ENCODE measurements at places on chromosomes 6 and 20.

DNA sequence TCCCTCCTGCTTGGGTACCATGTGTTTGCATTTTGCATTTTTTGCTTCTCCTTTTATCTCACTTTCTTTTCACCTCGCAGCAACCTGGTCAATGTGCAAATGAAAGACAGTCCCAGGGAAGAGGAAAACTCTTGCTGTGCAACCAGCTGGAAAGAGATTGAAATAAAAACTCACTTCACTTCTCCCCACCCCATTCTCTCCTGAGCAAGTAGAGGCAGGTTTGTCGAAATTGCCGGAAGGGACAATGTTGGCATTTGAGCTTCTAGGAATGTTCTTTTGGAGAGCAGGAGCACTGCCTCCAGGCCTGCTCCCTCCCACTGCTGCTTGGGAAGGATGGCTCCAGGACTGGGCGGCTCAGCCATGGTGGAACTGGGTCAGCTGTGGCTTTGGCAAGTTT lies 30.6 kb downstream of the KCNG1 start:
- no peak for DNase-seq

DNA sequence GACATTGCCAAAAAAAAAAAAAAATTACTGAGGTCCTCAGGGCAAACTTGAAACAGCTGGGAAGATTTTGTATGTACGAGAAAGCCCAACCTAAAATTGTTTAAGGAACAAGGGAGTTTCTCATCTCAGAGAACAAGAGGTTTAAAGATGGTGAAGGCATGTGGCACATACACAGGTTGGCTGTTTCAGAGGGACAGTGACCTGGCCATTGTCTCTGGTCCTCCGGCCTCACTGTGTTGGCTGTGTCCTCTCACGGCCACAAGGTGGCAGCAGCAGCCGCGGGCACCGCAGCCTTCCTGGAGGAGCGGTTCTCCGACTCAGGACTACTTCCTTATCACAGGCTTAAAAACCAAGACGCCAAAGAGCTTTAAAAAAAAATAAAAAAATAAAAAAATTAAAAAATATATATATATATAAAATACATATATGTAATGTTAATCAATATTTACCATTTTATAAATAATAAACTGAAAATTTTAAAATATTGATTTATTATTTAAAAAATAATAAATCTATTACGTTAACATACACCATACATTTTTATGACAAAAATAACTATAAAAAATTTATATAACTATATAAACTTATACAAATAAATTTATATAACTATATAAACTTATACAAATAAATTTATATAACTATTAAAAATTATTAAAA lies 52.8 kb downstream of the GTF2H5 start:
- DNase-seq: peak; percentile 91

DNA sequence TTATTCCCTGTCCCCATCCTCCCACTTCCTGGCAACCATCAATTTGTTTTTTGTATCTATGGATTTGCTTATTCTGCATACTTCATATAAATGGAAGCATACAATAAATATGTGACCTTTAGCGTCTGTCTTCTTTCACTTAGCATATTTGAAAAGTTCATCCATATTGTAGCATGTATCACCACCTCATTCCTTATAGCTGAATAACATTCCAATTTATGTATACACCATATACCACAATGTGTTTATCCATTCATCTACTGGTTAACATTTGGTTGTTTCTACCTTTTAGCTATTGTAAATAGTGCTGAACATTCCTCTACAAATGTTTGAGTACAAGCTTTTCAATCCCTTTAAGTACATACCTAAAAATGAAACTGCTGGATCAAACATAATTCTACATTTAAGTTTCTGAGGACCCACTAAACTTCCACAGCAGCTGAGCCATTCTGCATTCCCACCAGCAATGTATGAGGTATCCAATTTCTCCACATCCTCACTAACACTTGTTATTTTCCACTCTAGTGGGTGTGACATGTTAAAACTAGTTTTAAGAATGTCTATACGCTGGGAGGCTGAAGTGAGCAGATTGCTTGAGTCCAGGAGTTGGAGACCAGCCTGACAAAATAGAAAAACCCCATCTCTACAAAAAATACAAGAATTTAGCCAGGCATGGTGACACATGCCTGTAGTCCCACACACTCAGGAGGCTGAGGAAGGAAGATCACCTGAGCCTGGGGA lies 32.9 kb downstream of the NUDT3 start:
- DNase-seq: peak; percentile 62

DNA sequence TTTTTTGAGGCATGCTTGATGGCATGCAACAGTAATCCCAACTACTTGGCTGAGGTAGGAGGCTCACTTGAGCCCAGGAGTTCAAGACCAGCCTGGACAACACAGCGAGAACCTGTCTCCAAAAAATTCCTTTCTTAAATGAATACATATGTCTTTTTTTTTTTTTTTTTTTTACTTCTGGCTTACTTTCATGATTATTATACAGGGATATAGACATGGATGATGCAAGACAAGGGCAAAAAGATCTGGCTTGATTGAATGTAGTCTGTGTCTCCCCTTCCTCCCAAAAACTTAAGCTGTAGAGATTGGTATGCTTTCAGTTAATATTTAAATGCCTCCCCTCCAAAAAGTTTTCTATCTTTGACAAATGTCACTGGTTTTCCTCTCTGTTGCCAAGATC lies 7.6 kb downstream of the SNX3 start:
- DNase-seq: no peak

- DNase-seq: no peak
Observed at GRCh38 chr6:32562940-32563339, 26.7 kb downstream of the HLA-DRB1 start.

DNA sequence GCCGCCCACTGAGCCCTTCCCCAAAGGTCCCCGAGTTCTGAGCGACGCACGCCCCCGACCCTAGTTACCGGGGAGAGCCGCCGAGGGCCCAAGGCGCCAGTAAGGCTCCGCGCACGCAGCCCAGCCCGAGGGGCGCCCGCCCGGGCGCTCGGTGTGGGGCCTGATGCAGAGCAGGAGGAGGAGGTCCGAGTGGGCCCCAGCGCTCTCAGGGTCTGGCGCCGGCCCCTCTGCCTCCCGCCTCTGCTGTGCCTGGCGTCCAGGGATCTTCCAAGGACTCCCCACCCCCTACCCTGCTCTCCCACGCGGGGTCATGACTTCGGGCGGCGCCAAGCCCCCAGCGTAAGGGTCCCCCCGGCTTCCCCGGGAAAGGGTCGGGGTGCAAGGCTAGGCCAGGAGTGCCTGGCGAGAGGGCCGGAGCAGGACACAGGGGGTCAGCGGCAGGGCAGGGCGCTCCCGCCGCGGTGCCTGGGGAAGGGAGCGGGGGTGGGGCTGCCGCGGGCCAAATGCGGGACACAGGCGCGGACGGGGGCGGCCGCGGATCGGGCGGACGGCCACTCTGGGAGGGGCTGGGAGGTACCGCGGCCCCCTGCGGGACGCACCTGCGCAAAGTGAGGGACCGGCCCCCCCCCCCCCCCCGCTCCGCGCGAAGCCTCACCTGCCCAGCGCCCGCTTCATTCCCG lies 637 bp downstream of the ABHD12 start:
- peak; percentile 62 for DNase-seq

- DNase-seq: no peak
Observed at GRCh38 chr20:63035603-63036185, 28.9 kb upstream of the BHLHE23 start.

- peak; percentile 49 for DNase-seq
Observed at GRCh38 chr6:90493332-90493731, 93.5 kb downstream of the MAP3K7 start.

GRCh38 chr6:122511193-122511924 lies 39.8 kb upstream of the SERINC1 start:
- no peak for DNase-seq

DNA sequence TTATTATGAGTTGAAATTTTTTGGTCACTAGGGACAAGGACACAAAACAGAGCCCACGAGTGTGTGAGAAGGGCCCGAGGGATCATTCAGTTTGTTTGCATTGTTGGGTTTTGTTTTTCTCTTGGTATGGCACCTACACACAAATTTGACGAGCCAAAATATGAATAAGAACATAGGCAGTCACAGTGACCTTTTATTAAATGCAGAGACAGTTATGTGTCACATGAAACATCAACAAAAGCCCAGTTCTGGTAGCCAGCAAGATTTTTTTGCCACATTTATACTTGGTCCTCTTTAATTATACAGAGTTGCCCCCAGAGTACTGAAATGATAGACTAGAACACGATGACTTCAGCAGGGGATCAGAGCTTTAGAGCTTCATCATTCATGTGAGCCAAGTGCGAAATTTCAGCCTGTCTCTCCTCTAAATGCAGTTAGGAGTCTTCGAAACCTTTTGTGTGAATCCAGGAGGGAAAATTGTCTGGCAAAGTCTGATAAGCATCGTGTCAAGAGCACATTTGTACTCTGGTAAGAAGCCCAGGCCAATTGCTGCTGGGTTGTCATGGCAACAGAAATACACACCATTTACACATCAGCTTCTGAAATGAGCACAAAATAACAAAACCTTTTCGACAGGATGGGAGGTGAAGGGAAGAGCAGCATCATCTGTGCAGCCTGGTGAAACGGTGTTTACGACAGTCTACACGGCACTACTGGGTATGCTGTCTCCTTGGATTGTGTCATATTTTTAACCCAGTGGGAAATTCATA lies 79.2 kb upstream of the RIPOR2 start:
- peak; percentile 83 for DNase-seq

DNA sequence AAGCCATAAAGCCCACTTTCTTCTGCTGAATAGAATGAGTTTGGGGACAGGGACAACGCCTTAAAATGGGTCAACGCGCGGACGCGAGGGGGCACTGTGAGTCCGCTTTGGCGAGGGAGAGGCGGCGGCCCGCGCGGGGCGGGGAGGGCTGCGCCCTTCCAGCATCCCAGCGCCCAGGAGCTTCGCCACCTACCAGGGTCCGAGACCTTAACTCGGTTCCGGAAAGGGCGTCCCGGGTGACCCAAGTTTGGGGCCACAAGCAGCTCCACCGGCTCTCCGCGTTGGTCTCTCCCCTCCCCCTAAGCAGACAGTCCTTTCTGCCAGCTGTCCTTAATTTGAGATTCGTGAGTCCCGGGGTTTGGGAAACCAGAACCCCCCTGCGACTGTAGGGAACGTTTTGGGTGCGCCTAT lies 1.8 kb upstream of the SAMD5 start:
- peak; percentile 82 for DNase-seq

DNA sequence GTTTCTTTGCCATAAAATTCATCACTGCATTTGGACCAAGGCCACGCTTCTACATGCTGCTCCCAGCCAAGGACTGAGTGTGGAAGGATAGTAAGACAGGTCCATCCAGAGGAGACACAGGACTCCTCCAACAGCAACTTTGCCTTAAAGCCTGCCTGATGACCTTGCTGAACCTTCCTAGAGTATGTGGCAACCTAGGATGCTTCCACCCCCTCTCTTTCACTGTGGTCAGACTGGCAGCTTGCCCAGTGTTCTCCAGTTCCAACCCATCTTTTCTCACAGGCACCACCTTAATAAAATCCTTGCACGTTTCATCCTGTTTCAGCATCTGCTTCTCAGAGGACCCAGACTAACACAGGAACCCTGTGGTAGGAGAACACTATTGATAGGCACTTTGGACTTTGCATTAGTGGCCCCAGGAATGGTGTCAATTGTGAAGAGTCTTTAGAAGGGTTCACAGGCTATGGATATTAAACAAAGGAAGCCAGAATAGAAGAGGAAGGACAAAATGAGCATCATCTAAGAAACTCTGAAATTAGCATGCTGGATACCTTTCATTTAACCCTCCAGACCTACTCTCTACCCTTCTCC lies 2.4 kb upstream of the PKHD1 start:
- no peak for DNase-seq

GRCh38 chr6:45710304-45710821 lies 305.3 kb downstream of the CLIC5 start:
- DNase-seq: no peak

DNA sequence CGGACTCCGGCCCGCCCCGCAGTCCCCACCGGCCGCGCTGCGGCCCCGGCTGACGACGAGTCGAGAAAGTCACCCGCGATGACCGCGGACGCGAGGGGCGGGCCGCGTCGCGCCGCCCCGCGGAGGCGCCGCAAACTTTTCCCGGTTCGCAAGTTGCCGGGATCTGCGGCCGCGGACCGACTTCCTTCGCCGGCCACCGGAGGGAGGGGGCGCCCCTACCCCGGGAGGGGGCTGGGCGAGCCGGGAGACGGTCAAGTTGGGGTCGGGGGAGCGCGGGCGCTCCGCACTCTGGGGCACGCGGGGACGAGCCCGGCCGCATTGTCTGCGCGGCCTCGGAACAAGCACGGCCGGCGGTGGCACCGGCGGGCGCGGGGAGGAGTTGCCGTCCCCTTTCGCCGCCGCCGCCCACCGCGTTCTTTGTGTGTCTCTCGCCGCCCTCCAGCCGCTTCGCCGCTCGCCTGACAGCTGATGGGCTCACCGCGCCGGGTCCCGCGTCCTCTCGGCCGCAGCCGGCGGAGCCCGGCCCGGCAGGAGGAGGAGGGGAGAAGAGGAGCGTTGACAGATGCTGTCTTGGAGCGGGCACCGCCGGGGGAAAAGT lies 131.6 kb downstream of the OGFRL1 start:
- peak; percentile 76 for DNase-seq

- no peak for DNase-seq
Observed at GRCh38 chr20:2751347-2751877, 49.0 kb downstream of the CPXM1 start.

- DNase-seq: no peak
Observed at GRCh38 chr6:100701728-100702127, 179.4 kb downstream of the ASCC3 start.

GRCh38 chr20:32040142-32040953 lies 11.7 kb upstream of the HCK start:
- DNase-seq: no peak

- no peak for DNase-seq
Observed at GRCh38 chr6:36220226-36220625, 23.7 kb downstream of the BRPF3 start.

DNA sequence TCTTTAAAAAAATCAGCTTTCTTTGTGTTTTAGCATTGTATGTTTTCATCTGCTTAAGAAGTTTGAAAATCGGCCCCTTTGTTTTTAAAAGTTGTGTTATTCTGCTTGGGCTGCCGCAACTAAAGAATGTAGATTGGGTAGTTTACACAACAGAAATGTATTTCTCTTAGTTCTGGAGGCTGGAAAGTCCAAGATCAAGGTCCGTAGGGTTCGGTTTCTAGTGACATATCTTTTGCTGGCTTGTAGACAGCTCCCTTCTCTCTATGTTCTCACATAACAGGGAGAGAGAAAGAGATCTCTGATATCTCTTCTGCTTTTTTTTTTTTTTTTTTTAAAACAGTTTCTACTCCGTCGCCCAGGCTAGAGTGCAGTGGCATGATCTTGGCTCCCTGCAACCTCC lies 138.6 kb downstream of the TBC1D7 start:
- no peak for DNase-seq

DNA sequence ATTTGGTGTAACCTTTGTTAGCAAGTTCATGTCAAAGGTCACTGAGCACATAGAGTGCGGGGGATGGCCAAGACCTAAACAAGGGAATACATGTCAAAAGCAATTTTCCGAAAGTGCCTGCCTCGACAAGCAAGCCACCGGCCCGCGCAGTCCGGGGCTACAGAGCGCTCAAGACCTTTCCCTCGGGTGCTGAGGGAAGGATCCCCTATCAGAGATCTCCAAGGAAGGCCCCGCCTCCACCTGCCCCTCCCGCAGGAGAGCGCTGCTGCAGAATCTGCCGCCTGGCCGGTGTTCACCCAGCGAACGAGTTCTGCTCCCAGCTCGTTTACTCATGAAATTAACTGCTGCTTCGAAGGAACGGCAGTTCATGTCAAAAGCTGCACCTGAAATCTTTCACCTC lies 252.7 kb downstream of the BMP7 start:
- DNase-seq: no peak
